Stimulated activated CD4-positive, alpha-beta T cell treated with anti-CD3 and anti-CD28 coated beads, TNF-alpha, amount 100 ng/mL, for 4 hours (primary cell): ENCODE measurements at places on chromosomes 5 and 9.

GRCh38 chr9:133583586-133583985 lies 25.6 kb downstream of the FAM163B start:
- DNase-seq, result no peak

GRCh38 chr9:73009649-73010288 lies 56.9 kb upstream of the ALDH1A1 start:
- DNase-seq, result no peak

GRCh38 chr5:56620903-56621677 lies 194.3 kb upstream of the MAP3K1 start:
- no peak for DNase-seq

GRCh38 chr5:150402901-150403342 lies 9.8 kb downstream of the CD74 start:
- no peak for DNase-seq

DNA sequence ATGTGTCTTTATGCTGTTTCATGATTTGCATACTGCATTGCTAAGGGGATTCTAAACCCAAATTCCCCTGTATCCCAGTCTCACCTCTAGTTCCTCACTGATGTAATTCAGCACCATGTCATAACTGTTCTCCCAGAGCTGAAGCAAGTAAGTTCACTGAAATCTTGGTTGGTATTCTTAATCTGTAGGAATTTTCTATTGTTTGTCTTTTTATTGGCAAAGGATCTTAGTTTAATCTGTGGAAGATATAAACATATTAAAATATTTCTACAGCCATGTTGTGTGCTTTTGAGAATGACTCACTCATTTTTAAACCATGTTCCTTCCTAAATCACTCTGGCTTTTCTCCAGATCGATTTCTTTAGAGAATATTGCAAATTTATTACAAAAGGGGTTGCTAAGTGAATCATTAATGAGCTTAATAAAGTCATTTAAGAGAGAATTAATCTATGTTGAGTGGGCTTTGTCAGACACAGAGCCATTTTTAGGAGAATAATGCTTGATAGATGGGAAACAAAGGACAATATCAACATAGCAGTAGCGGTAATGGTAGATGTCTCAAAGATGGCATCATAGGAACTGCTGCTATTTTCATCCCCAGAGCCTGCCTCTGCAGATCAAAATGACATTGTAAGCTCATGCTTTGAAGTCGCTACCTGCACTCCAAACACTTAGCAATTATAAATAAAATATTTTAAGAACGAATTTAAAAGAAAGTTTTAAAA lies 110.0 kb downstream of the ENC1 start:
- no peak for DNase-seq

- no peak for DNase-seq
Observed at GRCh38 chr5:6572825-6573380, 59.9 kb downstream of the NSUN2 start.

- DNase-seq, result no peak
Observed at GRCh38 chr5:137822158-137822764, 45.4 kb upstream of the MYOT start.

- DNase-seq, result no peak
Observed at GRCh38 chr9:34984049-34984448, 5.5 kb upstream of the DNAJB5 start.

- no peak for DNase-seq
Observed at GRCh38 chr9:89642789-89643188, 38.0 kb downstream of the GADD45G start.

DNA sequence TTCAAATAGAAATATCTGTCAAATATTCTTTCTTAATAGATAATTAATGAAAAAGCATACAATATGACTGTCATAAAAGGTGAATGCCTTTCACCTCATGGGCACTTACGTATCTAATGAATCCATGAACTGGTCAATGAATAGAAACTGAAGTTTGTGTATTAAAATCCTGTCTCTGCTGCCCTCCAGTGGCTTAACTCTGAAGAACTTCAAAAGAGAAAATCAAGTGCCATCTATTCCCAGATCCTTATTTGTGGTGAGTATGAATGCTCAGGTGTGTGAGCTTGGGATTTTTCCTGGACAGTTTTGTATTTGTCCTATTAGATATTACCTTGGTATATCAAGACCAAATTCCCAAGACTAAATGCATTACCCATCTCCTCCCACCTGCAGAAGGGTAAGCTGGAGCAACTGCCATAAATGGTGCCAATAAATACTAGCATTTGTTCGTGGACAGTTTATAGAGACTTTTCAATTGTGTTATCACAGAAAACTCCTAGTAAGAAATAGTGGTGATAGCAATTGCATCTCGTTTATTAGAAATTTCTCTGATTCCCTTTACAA lies 44.0 kb upstream of the SVEP1 start:
- DNase-seq, result no peak

DNA sequence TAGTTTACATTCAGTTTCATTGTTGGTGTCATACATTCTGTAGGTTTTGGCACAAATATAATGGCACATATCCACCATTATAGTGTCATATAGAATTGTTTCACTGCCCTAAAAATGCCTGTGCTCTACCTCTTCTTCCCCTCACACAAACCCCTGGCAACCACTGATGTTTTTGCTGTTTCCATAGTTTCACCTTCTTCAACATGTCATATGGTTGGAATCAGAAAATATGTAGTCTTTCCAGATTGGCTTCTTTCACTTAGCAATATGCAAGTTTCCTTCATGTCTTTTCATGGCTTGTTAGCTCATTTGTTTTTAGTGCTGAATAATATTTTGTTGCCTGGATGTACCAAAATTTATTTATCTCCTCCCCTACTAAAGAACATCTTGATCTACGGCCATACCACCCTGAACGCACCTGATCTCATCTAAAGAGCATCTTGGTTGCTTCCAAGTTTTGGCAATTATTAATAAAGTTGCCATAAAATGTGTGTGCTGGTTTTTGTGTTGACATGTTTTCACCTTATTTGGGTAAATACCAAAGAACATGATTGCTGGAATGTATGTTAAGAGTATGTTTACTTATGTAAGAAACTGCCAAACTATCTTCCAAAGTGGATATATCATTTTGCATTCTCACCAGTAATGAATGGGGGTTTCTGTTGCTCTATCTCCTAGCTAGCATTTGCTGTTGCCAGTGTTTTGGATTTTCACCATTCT lies 17.0 kb upstream of the CDK20 start:
- no peak for DNase-seq

- DNase-seq, result no peak
Observed at GRCh38 chr5:141260458-141261237, 15.5 kb downstream of the PCDHB15 start.

DNA sequence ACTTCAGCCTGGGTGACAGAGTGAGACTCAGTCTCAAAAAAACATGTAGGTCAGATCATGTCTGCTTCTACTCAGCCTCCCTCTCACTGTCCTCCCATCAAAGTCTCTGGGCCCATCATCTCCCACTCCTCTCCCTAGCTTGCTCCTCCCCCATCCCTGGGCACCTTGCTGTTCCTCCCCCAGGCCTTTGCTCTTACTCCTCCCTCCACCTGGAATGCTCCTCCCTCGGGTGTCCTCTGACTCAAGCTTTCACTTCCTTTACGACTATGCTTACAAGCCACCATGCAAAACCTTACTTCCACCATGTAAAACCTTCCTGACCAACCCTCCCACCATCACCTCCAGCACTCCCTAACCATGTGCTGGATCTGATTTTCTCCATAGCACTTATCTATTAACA lies 51.5 kb downstream of the MTMR12 start:
- no peak for DNase-seq
